Stimulated activated CD8-positive, alpha-beta memory T cell treated with anti-CD3 and anti-CD28 coated beads, Interleukin-7, amount 100 ng/mL, for 1 hour (primary cell): ENCODE measurements at places on chromosomes 11 and 22.

GRCh38 chr11:267491-267994 is 10.7 kb upstream of the NLRP6 start:
- DNase-seq, result no peak

- no peak for DNase-seq
Measured at GRCh38 chr11:91047882-91048281, 825.0 kb upstream of the CHORDC1 start.

- DNase-seq, result no peak
Measured at GRCh38 chr11:69374110-69374945, 80.4 kb downstream of the MYEOV start.

DNA sequence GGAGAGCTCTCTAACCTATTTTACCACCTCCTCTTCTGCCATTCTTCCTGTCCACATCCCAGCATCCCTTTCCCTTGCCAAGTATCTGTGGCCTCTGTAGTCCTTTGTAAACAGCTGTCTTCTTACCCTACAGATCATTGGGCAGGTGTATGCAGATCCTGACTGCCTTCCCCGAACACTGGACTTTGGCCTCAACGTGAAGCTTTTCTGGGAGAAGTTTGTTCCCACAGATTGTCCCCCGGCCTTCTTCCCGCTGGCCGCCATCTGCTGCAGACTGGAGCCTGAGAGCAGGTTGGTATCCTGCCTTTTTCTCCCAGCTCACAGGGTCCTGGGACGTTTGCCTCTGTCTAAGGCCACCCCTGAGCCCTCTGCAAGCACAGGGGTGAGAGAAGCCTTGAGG is 17.3 kb downstream of the PIK3IP1 start:
- no peak for DNase-seq

- DNase-seq, result no peak
Measured at GRCh38 chr11:1209371-1210057, 13.4 kb upstream of the MUC5B start.

DNA sequence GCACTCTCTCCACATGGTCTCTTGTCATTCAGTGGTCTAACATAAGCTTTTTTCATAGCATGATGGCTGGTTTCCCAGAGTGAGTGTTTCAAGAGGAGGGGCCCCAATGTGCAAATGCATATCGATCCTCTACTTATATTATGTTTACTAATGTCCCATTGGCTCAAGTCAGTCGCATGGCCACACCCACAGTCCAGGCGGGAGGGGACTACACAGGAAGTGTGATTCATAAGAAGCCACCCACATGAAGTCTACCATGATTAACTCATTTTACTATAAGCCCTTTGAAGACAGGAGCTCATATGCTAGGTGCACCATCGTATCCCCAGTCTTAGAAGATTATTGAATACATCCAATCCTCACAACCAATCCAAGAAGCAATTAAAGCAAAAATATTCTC is 89.5 kb upstream of the ISX start:
- DNase-seq, result no peak

- no peak for DNase-seq
Measured at GRCh38 chr11:122633219-122633829, 22.2 kb upstream of the UBASH3B start.

DNA sequence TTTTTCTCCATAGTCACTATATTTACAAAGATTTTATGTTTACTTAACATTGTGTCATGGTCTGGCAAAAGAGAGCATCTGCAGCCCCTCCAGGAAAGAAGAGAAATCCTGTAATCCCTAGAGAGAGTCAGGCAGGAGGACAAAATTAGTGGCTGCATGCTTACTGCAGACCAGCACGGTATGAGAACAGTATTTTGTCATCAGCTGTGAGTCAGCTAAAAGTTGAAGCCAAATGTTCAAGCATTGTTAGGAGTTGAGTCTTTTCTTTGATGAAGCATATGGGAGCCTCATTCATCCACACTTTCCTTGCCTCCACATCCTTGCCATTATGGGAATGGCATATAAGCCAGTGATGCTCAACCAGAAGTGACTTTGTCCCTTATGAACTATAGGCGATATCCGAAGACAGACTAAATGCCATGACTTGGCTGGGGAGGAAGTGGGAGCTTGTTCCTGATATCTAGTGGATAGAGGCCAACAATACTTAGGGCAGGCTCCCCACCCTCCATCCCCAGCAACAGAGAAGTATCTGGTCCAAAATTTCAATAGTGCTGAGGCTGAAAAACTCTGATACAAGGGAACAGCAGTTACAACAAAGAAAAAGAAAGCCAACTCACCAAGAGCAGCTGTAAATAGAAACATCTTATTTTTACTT is 112.0 kb upstream of the OR5AK2 start:
- DNase-seq, result no peak

GRCh38 chr11:129584316-129584715 is 208.7 kb downstream of the BARX2 start:
- DNase-seq, result no peak

- DNase-seq, result no peak
Measured at GRCh38 chr22:50305923-50306566, 1.4 kb downstream of the PLXNB2 start.

DNA sequence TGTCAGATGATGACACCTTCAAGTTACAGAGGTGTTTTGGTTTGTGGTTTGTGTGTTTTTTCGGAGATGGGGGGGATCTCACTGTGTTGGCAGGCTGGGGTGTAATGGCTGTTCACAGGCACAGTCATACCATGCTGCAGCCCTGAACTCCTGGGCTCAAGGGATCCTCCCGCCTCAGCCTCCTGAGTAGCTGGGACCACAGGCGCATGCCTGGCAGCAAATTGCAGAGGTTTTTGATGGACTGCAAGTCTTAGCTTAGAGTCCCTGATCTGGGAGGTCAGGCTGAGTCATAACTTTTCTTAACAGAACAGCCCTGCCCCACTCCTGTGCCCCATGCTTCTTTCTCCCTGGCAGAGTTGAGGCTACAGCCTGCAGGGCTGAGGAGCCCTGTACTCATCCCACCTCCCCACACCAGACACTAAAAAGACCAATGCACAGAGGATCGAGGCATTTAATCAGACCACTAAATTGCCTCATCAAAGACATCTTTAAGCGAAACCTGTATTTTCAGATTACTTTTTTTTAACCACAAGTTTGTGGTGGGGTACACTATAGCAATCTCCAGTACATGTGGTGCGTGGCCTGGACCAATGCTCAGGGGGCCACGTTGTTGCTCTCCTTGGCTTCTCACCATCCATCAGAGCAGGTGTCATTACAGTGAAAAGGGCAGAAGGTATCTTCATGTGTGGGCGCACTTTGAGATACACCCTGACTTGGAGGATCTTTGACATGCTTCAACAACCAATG is 17.1 kb upstream of the ADORA2A start:
- DNase-seq, result no peak

DNA sequence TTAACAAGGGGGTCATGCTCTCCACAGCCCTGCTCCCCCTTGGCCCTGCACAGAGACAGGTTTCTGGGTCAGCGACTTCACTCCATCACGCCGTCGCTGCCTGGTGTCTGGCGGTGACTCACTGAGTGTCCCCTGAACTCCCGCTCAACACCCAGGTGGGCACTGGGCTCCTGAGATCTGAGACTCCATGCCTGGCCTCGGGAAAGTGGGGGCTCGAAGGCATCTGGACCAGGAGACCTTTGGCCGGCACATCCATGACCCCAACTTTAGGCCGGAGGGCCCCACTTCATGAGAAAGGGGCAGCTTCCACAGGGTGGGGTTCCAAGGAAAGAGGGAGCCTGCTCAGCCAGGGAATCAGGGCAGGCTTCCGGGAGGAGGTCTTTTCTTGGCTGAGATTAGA is 79.3 kb upstream of the PRR5 start:
- no peak for DNase-seq

GRCh38 chr11:122343210-122343609 is 227.2 kb upstream of the BLID start:
- DNase-seq, result no peak

GRCh38 chr11:121104312-121104762 is 3.3 kb downstream of the TECTA start:
- no peak for DNase-seq

DNA sequence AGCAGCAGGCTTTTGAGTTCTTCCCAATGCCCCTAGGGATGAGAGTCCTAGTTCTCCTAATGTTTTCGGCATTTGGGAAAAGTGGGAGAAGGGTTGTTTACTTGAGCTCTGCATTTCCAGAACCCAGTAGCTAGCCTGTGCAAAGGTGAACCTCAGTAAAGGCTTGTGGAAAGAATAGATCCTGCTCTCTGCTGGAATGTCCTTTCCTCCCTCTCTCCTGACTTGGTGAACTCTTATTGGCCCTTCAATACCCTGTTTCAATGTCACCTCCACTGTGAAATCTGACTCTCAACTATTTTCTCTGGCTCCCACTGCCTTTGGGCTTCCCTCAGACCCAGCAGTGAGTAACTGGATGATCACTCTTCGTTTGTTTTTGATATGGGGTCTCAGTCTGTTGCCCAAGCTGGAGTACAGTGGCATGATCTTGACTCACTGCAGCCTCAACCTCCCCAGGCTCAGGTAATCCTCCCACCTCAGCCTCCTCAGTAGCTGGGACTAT is 2.4 kb upstream of the UVRAG start:
- DNase-seq, result no peak

DNA sequence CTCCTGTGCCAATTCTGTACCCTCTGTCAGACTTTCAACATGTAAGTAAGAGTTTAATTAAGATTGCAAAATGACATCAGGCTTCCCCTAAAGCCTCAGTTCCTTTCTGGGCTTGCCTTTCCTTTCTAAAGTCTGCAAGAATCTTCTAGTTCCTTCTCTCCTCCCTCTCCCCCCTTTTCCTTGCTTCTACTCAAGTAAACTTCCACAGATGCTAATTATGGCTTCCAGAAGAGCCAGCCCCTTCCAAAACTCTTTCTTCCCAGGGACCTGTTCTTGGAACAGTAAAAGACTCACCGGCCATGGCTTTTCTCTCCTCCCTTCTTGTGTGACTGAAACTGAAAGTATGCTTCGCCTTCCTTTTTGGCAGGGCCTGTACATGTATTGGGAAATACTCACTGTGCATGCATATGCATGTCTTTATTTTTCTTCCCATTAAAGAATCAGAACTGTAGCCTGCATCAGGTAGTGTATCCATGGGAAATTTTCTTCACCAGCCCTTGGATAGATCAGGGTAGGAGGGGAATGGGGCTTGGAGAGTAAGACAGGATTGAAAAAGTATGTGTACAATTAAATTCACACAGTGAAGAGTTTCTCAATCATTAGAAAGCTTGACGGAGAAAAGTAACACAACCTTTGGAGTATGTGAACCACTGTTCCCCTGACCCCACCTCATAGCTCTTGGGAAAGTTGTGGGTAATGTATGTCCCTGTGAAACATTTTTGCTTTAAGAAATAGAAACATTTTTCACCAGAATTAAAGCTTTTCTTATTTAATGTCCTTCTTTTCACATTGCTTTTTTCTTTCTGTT is at the start of gene CASP1:
TSS of gene CASP1 (minus strand) at position 332 of the 808 bp plus-strand sequence. CDS start at position 301, 31 bp downstream.
- DNase-seq, result no peak

- DNase-seq, result no peak
Measured at GRCh38 chr11:44267750-44268613, 42.0 kb downstream of the ALX4 start.

DNA sequence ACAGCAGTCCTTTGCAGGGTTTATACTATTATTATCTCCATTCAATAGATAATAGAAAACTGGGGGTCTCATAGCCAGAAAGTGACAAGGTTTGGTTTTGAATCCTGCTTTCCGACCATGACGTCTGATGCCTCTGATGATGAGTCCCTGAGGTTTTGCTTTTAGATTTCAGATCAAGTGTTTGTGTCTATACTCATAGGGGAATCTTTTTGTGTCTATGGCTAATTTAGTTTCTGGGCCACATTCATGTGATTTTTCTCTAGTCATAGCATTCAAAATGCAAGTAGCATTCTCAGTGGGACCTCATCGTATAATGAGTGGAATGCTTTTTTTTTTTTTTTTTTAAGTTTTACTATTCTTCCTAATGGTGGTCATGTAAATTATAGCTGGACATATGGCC is 72.9 kb downstream of the TNRC6B start:
- DNase-seq, result no peak

DNA sequence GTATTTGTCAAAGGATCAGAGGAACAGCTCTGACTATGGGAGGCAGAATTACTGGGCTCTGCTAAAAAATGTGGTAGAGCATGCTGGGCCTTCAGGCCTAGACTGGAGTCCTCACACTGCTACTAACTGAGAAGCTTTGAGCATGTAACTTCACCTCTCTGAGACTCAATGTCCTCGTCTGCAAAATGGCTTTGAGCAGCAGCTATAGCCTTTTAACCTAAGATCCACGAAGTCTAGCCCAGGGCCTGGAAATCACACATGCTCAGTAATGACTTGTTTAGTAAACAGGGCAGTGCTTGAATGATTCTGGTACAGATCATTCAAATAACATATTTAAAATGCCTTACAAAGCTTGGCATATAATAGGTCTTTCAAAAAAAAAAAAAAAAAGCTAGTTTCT is 221.7 kb downstream of the NTM start:
- DNase-seq, result no peak
